ENCODE measurements at places on chromosomes 6 and 20.

- DNase-seq, result no peak
Measured at GRCh38 chr20:63482021-63482587, 9.6 kb upstream of the KCNQ2 start.

DNA sequence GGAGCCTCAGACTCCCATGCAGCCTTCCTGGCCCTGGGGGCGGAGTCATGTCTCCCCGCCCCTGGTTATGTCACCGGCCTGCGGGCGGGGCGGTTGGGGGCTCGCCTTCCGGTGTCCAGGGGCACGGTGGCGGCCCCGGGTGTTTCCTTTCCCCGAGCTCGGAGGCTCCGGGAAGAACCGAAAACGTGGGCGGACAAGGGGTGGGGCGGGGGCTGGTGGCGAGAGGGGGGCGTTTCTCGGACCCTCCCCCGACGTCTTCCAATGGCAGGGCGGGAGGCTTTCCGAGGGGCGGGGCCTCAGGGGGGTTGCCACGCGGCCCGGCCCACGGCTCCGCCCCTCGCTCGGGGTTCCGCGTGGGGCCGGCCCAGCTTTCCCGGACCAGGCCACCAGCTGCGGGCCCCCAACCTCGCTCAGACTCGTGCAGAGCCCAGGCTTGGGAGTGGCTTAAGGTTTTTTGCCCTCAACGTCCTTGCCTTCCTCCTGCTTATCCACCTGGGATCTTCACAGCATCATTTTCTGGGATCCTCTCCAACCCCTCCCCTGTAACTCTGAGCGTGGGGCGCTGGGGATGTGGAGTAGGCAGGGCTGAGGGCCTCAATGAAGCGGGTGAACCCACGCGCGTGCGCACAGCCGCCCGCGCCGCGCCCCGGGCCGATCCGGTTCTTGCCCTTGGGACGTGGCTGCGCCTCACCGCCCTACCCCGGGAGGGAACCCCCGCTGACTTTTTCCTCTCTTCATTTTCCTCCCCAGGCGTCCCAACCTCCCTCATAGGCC, 2.1 kb upstream of the NRN1 start:
- peak; percentile 63 for DNase-seq

- DNase-seq, result no peak
Measured at GRCh38 chr6:39706819-39707335, 18.3 kb downstream of the KIF6 start.

- no peak for DNase-seq
Measured at GRCh38 chr20:16061351-16061750, 511.9 kb downstream of the KIF16B start.

DNA sequence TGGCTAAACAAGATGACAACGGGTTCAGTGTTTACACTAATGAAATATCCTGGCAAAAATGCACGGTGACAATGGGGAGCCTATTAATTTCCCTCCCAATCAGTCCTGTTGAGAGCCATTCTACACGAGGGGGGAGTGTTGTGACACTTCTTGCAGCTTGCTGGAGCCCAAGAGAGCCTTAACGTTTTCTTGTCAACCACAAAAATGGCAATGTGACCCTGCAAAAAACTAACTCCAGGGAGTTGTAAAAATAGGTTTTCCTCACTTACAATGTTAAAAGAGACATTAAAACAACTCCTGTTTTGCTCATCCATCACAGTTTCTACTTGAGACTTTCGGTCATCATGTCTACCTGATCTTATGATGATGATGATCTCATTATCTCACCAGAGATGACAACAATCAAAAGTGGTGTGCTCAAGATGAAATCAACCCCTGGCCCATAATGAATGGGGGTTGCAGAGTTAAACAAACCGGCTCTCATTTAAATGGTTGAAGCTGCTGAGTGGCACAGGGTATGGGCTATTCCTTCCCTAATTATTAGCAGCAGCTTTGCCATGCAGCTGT, 57.9 kb downstream of the GJA10 start:
- DNase-seq, result no peak

DNA sequence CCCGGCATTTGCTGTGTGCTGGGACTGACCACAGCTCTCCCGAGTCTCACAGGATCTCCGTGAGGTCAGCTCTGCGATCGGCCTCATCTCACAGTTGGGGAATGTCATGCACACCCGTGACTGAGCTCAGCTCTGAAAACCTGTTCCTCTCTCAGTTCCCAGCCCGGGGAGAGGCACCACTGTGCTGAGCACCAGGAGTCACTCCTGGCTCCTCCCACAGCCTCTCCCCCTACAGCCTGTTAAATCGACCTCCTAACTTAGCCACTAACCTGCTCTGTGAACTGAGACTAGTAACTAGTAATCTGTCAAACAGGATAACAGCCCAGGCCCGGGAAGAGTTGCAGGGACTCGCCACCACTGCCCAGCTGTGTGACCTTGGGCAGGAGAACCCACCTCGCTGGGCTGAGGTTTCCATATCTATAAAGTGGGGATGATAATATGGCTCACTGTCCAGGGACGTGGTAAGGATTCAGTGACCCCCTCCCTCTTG, 20.1 kb upstream of the NOL4L start:
- DNase-seq, result no peak

GRCh38 chr6:219019-219570, 73.2 kb upstream of the DUSP22 start:
- DNase-seq, result no peak

DNA sequence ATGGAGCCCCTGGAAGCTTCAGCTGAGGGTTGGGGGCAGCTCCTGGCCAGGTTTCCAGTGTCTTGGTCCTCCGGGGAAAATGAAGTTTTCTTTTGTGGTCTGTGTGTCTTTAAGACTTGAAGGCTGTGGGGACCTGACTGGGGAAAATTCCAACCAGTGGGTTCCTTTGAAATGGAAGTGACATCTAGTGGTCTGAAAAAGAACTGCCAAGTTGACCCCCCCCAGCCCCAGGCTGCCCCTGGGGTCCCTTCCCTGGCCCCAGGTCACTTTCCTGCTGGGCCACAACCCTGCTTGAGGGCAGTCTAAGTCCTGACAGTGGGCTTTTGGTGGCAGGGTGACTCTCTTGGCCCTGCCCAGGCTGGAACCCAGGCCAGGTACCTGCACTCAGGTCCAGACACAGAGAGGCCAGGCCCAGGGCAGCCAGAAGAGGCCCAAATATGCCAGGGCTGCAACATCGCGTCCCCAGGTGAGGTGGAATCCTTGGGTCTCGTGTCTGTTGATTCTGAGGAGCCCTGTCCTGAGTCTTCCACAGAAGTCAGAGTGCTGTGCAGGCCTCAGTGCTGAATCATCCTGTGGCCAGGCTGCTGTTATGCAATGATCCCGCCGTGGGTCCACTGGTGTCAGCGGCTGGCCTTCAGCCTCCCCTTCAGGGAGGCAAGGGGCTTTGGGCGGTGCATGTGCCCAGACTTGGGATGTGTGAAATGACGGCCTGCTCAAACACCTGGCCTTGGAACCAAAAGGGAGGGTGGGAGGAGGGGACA, 68.4 kb downstream of the VEGFA start:
- DNase-seq, result no peak

DNA sequence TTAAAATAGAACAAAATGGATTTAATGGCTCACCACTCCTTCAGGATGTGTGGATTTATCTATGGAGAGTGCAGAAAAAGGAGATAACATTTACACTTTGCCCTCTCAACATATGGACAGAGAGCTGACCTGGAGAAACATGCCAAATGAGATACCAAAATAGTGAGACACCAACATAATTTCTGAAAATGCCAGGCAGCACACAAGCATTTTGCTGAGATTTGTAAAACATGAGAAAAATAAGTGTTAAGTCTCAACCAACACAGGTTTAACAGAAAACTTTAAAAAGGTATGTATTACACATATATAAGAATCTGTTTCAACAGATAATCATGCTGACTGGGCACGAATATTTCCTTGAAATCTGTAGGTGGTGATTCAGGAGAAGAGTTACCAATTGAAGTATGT, 145.2 kb downstream of the REV3L start:
- no peak for DNase-seq

DNA sequence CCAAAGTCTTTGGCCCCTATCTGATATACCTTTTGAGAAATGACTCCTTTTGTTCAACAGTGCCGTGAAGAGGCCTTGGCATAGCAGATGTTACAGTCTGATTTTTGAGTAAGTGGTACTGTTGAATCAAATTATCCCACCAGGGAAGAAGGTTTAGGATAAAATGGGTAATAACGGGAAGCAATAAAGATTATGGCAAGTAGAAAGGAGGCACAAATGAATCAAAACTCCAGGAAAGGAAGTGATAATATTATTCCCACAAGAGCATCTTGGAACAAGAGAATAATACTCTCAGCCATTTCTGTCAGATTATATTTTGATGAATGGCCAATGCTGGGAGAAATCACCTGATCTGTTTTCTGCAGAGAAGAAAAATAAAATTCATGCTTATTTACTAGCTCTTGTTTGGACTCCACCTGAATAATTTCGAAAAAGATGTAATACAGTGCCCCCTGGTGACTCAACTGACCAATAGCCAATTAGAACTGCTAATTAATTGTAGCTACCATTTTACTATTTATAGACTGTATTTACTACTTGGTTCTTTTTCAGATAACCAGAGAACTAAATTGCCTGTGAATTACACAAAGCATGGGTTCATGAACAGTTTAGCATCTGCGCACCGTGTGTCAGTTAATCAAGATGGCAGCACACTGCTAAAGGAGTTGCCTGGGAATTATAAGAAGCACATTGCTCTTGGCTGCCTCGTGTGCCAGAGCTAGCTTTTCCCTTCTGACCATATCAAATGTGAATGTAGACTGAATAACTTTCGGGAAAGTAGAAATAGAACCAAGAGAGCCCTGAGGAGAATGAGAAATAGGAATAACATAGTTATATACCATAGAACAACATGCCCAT, 78.5 kb upstream of the TRDN start:
- DNase-seq, result no peak

GRCh38 chr20:8909596-8909995, 159.3 kb upstream of the PLCB4 start:
- DNase-seq, result no peak

- no peak for DNase-seq
Measured at GRCh38 chr6:140078561-140079125, 704.2 kb upstream of the CITED2 start.

GRCh38 chr6:31385041-31385440, 18.4 kb upstream of the MICA start:
- no peak for DNase-seq

Measured in cerebellar nuclear complex (tissue), 1 donor.